H1 (cell line): ENCODE measurements at places on chromosomes 4 and X.

DNA sequence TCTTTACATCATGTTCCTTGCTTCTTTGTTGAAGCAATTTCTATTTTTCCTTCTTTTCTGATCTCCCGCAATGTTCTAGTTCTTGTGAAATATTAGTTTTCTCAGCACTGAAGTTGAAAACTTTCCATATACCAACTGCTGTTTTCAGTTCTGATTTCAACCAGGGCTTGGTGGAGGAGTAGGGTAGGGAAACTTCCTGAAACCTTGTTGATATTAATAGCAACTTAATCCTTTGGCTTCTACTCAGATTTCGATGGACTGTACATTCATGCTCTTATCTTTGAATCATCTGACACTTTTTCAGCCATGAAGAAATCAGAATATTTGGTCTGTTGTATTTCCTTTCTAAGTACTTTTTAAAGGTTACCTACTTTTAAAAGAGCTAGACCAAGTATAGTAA is 315.8 kb downstream of the RPA4 start:
- DNase-seq = no peak

- no peak for DNase-seq
Measured at GRCh38 chrX:16953606-16954211, 7.3 kb downstream of the REPS2 start.

DNA sequence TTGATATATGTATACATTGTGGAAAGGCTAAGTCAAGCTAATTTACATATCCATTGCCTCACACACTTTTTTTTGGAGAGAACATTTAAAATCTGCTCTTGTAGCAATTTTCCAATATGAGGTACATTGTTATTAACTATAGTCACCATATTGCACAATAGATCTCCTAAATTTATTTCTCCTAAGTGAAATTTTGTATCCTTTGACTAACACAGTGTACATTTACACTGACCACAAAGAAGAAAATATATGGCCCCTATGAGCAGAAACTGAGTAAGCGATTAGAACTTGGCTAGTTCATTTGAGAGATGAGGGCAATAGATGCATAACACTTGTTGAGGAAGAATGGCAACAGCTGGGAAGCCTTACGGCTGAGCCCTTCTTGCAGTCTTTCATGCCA is 20.3 kb upstream of the GUCY1B1 start:
- DNase-seq = no peak

DNA sequence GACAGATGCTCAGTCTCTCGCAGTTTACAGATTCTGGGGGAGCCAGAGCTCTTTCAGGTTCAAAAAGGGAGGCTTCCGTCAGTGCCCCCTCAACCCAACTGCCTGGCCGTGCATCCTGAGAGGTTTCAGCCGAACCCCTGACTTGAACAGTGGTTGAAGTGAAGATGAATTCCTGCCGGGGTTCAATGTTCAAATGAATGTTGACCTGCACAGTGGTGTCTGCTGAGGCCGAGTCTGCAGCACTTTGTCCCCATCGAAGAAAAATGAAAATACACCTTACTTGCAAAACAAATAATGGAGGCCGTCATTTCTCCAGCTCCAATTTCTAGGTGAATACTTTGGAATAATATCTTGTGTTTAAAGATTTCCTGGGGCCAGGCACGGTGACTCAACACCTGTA is 33.7 kb downstream of the GYG2 start:
- DNase-seq = no peak
